ENCODE measurements at places on chromosomes 12 and 14.

DNA sequence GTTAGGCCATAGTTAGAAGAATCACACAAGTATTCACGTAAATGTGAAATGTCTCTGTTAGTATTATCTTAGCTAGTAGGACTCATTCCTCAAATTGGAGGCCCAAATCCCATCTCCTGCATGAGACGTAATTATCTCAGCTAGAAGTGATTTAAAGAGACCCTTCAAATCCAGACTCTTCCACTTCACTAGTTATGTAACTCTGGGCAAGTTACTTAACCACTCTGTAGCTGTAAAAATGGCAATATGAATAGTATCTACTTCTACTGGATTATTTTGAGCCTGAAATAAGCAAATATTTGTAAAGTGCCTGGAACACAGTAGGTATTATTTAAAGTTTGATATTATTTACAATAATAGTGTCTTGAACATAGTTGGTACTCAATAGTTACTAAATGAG is 28.4 kb upstream of the CDKL1 start:
- no peak for DNase-seq

DNA sequence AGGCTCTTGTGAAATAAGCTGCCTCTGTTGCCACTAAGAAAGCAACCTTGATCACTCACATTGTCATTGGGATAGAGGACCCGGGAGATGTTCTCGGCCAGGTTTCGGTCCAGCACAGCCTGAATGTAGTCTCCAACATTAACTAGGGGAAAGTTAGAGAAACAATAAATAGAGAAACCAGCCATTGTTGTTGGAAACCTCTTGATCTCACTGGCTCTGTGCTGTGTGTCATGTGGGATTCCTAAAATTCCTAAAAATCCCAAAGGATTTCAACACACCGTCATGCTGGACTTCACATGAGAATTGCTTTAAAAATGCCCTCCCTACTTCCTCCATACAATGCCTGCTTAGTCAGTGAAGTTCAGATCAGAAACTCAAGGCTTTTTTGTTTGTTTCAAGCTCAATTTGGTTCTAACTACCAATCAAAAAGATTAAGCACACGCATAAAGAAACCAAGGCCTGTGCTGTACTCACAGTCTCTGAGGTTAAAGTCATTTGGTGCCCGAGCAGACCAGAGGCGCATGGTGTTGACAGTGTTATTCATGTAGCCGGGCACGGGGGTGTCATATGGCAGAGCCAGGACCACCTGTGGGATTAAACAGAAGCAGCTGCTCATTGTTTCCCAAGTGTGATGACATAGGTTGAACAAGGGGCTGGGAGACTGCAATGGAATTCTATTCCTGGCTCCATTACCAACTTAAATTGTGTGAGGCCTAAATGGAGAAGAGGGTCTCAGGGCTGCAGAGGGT is 23.6 kb downstream of the PYGL start:
- no peak for DNase-seq

DNA sequence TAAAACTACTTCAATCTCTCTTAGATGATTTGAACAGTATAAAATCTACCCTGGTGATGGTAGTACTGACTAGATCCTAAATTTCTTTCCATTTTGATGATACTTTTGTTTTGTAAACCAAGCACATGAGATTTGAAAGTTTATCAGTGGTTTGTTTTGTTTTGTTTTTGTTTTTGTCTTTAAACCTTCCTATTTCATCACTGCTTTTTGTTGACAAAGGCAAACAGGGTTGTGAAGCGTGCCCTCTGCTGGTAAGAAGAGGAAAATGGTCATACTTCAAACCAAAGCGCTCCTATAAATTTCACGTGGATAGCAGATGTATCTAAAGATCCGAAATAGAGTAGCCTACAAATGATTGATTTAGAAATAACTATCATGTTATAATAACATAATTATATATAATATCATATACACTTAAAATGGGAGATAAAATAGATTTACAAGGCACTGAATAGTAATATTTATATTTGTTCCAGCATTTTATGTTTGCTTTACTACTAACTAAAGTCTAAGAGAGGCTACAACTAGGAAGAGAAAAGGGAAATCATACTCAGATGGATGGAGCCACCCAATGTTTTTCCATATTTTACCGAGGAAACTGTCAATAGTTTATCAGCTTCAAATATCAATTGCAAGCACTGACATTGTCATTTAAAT is 254.0 kb upstream of the USP15 start:
- DNase-seq = no peak

GRCh38 chr12:79296133-79296532 is 394.6 kb downstream of the PAWR start:
- no peak for DNase-seq

GRCh38 chr12:64518396-64518795 is 66.5 kb downstream of the TBK1 start:
- DNase-seq = no peak
